Muscle of arm (tissue), 14 donors: ENCODE measurements at places on chromosomes 2 and 18. TPM values are rescaled to one million over a fixed set of nuclear protein-coding genes. Genes with fewer than 3 reads are reported as not detected.

DNA sequence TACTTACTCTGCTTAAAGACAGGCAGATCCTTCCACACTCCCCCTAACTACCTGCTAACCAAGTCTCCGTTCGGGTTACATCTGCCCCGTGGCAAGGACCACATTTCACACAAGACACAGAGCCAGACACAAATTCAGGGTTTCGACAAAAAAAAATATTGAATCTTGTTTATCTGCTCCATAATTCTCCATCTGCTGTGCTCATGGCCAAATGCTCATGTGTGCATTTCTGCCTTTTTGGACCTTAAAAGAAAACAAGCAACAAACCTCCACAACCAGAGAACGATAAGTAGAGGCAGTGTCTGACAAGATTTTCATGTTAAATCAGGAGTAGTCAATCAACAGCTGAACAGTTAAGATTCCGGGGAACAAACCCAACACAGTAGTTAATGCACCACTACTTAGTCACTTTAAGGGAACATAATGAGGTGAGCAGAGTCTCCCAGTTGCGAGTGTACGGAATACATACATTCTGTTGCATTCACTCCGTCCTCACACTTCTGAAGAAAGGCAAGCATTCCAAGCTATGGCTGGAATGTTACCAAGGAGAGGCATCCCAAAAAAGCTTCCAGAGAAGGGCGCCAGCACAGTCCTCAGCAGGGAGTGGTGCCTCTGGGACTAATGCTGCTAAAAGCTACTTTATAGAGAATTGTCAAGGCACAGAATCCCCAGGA is 121.0 kb downstream of the ANKRD44 start:
- DNase-seq: no peak

DNA sequence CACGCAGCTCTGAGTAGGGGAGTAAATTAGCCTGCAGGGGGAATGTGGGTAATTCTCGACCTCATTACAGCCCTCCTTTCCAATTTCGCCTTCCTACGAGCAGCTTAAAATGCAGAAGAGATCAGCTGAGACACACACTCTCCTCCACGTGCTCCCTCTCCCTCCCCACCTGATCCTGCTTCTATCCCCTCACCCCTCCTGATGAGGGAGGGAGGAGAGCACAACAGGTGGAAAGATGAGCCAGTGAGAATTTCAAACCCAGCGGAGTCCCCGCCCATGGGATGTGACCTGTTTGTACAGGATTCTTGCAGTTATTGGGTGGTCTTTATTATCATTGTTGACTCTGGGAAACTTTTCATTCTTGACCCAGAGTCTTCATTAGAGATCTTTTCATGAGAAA is 35.5 kb downstream of the DDX18 start:
- DNase-seq: no peak

DNA sequence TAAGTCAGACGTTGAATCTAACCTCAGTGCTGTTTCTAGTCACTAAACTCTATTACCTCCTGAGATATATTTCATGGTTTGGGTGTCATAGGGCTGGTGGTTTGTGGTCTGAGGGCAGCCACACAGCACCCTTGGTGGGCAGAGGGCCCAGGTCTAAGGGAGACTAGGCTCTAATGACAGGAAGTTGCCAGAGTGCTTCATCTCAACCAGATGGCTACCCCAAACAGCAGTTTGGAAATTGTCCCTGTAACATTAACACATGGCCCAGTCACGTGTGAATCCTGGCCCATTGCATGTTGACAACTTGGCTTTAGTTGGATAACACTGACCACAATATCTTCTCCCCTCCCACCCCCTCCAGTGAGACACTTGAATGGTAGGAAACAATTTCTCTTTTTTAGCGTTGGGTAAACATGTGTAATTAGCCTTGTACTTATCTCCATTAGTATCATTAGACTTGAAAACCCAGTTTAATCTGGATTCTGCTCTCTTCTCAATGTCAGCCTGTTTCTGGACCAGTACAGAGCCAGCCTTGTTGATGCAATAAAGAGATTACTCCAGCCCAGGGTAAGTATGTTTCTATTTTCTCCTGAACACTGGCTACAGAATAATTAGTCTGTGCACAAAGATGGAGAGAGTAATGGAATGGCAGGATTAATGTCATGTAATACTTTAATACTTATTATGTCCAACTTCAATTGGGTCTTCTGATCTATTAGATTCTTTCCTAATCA is 187.8 kb upstream of the SIX3 start:
- DNase-seq: no peak

- DNase-seq: no peak
These were observed 20.3 kb downstream of the ACTR3 start for GRCh38 chr2:113910110-113910717.

DNA sequence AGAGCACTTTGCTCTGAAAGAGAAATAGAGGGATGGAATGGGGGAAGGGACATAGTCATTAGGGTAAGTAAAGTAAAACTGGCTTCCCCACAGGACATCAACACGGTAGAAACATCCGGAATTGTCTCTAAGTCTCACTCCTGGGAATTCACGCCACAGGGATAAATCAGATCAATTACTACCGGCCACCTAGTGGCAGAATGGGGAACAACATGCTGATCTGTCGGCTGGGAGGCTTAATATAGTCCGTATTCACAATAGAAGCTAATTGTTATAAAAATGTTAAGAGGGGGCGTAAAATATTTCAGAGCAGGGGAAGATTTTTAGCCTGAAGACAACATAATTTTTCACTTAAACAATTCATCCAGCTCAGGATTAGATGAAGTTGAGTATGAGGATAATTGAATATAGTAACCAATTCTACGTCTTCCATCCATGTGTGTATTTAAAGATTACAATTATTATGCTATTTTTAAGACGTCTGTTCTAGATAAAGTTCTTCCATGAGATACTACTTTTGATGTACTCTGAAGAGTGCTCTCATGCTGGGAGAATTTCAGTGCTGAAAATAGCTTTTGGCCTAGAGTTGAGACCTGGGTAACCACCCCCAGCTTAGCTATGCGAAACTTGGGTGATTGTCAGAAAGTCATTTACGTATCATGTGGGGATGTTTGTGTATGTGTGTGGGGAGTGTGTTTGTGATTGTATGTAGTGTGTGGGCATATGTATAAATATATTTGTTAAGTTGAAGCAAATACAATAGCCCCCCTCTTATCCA is 65.7 kb downstream of the LRRTM1 start:
- no peak for DNase-seq

- no peak for DNase-seq
These were observed 130.6 kb downstream of the CLIP4 start for GRCh38 chr2:29245742-29246382.

Gene FEV
- not detected for polyA plus RNA-seq

Gene FLACC1
- polyA plus RNA-seq: 1.1 TPM

Gene TMEM18
- polyA plus RNA-seq: 43.7 TPM

Gene IL18RAP
- 0.08 TPM for polyA plus RNA-seq

Gene VWC2L
- not detected for polyA plus RNA-seq
